ENCODE measurements at places on chromosomes 16 and 17. TPM values are rescaled to one million over a fixed set of nuclear protein-coding genes. Genes with fewer than 3 reads are reported as not detected.

GRCh38 chr16:88810166-88810911 is 1.4 kb downstream of the APRT start:
- DNase-seq, result no peak

DNA sequence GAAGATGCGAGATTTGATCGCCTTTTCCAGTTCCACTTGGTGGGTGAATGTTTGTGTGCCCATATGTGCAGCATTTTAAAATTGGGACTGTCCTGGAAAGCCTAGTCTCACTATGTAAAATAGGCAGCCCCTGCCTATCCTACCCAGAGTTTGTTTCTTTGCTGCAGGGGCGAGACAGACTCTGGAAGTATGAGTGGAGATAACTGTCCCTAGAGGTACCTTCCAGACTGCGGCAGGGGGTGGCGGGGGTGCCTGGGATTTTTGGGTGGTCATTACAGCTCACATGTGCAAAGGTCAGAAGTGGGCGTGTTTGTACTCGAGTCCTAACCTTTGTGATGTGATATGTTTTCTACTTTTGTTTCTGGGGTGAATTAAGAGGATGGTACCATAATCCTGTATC is 36.6 kb downstream of the MPRIP start:
- no peak for DNase-seq

DNA sequence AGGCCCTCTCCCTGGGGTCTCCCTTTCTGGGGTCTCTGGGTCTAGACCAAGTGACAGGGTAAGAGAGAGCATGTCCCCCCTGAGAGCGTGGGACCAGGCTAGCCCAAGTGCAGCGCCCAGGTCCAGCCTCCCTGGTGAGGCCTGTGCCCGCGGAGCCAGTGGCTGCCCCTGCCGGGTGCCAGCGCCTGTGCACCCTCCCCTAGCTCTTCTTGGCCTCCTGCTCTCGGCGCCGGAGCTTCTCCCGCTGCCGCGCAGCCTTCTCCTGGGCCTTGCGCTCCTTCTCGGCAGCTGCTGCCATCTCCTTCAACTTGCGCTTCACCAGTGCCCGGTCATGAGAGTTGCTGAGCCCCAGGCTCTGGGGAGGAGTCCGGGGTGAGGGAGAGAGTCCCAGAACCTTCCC is 17.3 kb downstream of the SAMD14 start:
- no peak for DNase-seq

DNA sequence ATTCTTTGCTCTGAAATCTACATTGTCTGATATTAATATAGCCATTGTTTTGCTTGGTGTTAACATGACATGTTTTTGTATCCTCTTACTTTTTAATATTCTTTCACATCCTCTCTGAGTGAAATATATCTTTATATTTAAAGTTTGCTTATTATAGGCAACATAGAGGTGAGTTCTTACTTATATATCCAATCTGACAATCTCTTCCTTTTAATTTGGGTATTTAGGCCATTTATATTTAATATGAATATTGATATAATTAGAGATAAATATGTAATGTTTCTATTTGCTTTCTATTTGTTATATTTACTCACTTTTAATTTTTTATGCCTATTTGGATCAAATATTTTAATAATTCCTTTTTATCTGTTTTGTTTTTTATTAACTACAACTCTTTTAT is 554.1 kb upstream of the SALL1 start:
- DNase-seq, result no peak

- DNase-seq, result no peak
These were observed 316.6 kb downstream of the SLC39A11 start for GRCh38 chr17:72775919-72776318.

- no peak for DNase-seq
These were observed 13.8 kb downstream of the CTRL start for GRCh38 chr16:67917852-67918236.

DNA sequence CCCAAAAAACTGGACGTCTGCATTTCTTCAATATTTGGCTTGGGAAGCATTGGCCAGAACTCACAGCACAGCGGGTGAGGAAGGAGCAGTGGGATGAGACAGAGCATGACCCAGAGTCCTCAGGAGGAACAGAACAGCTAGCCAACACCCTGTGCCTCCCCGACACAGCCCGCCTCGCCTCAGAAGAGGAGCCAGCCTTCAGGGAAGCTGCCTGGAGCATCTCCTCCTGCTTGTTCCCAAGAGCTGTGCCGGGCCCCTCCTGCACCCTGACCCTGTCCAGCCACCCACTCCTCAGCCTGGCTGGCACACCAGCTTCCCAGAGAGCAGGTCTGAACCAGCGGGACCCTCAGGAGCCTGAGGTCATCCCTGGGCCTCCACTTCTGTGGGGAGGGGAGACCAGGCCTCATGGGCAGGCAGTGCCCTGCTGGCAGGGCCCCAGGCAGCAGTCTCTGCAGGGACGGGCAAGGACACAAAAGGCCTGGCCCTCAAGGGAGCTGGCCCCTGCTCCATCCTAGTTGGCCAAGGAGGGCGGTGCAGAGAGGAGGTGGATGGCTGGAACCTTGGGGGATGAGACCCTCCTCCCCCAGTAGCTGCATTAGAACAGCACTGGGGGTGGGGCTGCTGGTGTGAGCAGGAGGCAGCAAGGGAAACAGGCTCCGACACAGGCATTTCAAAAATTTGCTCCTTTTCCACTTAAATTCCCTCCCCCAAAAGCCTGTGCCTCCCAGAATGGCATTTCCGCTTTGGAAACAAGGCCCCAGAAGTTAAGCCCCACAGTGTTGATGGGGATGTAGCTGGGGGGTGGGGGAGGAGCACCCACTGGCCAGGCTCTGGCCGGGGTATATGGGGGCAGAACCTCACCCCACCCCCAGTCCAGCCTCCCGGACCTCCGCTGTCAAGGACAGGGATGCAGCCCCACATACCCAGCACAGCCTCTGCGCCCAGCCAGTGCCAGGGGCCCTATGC is 1.8 kb upstream of the BCAR1 start:
- DNase-seq, result no peak

CFAP97D1 gene
- not detected for total RNA-seq

CARD14 gene
- total RNA-seq, result 2.7 TPM

CD300E gene
- not detected for total RNA-seq
